ENCODE measurements at places on chromosomes 1 and 21.

DNA sequence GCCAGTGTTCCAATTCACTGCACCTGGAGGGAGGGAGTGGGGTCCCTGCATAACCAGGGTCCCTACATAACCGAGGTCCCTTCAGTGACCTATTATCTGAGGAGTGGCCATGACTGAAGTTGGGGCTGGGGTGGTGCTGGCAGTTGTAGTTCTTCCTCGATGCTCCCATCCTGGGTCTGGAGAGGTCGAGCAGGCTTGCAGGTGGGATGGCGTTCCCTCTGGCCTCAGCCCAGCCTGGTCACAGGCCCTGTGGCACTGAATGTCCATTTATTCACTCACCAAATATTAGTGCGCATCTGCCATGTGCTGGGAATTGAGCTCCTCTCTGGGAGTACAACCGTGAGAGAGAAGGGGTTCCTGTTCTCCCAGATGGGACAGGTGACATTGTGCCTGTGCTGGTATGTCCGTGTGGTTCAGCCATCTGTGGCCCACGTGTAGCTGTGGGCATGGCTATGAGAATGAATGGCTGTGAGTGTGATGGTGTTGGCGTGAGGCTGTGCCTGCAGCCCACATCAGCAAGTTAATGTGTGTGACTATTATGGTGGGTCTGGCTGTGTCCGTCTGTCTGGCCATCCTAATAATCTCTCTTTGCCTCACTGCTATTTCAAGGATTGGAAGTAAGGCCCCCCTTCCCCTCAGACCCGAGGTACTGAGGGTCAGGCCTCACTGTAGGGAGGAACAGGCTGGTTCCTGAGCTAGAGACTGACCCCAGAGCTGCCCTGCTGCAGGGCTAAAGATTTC lies 3.9 kb upstream of the SLC6A9 start:
- DNase-seq, result no peak

DNA sequence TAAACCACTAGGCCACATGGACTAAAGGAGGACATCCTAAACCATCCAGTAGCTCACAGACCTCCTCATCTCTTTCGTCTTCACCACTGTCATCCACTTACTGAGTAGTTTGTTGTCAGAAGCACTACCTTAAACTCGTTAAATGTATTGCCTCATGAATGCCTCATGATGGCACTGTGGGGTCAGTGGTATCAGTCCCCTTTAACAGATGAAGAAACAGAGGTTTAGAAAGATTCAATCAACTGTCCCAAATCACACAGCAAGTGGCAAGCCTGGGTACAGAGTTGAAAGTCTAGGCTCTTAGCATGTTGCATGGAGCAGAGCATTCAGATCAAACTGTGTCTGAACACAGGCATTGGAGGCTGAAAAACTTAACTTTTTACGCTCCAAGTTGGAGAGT lies 183.6 kb upstream of the KIAA0040 start:
- peak; percentile 35 for DNase-seq

- DNase-seq, result no peak
Observed at GRCh38 chr1:53256511-53257453, 18.5 kb upstream of the MAGOH start.

DNA sequence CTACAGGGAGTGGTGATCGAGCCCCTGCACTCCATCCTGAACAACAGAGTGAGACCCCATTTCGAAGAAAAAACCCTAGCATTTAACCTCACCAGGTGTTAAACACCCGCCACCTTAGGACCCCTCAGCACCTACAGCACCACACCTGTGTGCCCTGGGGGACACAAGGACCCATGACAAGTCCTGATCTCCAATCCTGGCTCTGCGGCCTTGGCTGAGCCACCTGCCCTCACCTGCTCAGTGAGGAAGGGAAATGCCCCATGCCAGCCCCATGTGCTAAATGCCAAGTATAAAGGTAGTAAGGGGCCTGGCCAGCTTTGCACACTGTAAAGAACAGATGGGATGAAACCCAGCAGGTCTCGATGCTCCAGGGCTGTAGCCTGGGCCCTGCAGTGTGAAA lies 11.1 kb downstream of the MRTO4 start:
- no peak for DNase-seq

DNA sequence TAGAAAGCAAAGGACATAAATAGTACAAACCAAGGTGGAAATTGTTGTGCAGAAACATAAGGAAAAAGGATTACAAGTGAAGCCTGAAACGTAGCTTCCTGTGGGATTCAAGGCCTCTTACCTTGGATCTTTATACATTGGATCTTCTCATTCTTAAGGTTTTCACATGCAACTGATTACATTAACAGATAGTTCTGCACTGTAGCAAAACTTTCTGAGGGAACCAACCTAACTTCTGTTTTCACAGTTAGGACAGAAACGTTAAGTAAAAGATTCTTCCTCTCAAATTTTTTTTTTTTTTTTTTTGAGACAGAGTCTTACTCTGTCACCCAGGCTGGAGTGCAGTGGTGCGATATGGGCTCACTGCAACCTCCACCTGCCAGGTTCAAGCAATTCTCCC lies 7.8 kb upstream of the TM2D1 start:
- DNase-seq, result no peak

- no peak for DNase-seq
Observed at GRCh38 chr1:154411525-154411924, 6.4 kb downstream of the IL6R start.

- no peak for DNase-seq
Observed at GRCh38 chr1:227372726-227373130, 54.4 kb upstream of the CDC42BPA start.

DNA sequence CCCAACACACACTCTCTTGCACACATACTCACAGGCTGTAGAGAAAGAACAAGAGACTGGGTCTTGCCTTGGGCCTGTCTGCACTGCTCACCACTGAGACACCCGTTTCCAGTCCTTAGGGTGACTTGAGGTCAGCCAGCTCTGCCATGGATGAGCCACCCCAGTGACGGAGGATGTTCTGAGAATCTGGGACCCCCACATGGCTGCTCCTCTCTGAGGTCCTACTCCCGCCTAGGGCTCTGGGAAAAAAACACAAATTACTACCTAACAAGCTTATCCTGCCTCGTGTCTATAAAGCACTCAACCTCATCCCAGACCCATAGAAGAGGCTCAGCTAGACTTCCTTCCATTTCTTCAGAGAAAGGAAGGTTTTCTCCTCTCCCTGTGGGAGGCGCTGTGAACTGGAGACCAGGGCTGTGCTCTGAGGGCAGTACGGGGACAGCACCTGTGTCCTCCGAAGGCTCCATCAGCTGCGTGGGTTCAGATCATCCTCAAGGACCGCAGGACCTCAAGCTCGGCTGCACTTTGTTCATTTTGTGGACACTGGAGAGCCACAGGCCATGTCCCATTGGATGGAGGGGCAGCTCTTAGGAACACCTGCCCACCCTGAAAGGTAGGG lies 4.3 kb upstream of the CLEC20A start:
- DNase-seq, result no peak

GRCh38 chr1:37795340-37796125 lies 1.9 kb downstream of the MANEAL start:
- DNase-seq, result peak; percentile 88

DNA sequence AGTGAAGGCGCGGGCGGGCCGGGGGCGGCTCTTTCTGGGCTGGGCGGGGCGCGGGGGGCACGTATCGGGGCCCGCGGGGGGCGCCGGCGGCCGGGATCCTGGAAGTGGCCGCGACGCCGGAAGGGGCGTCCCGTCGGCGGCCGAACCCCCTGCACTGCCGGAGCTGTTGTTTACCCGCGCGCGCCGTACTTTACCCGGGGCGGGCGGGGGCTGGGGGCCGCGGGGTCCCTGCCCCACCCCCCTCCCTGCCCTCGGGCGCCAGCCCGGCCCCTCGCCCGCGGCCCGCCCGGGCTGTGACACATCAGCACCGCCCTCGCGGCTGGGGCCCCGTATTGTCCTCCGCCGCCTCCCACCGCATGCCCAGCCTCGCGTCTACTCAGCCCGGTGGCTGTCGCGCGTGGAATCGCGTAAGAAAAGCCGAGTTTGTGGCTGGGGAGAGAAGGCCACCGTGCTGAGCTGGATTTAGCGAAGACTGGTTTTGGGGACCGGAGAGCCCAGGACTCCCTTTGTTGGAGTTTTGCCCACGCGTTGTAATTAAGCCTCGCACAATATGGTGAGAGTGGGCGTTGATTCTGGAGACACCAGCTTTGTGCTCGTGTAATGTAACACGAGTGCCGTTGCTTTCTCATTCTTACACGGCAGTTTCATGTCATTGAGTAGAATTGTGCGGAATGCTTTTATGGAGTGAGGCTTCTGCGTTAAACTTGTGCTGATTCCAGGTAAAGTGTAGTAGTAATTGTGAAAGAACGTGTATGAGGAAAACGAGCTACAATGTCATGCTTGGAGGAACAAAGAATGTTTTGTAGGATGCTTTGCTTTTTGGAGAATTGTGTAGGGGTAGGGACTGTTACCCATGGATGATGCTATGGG lies 559 bp downstream of the BACH1 start:
- DNase-seq, result peak; percentile 78

GRCh38 chr21:17660862-17661261 lies 48.2 kb upstream of the BTG3 start:
- DNase-seq, result no peak

DNA sequence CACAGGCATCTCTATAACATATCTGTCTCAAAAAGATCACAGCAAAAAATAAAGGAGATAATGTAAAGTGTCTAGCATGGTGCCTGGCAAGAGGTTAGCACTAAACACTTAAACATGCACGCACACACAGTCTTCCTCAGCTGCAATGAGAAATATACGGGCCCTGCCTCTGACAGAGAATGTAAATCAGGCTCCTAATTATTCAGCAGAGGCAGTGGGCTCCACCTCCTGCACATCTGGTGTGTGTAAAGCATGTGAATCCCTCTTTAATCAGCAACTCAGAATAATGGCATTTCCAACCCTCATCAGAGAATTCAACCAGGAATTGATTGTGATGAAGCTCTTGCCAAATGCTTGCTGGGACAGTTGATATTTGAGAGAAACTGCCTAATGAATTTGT lies 85.6 kb upstream of the KCNA3 start:
- DNase-seq, result no peak

DNA sequence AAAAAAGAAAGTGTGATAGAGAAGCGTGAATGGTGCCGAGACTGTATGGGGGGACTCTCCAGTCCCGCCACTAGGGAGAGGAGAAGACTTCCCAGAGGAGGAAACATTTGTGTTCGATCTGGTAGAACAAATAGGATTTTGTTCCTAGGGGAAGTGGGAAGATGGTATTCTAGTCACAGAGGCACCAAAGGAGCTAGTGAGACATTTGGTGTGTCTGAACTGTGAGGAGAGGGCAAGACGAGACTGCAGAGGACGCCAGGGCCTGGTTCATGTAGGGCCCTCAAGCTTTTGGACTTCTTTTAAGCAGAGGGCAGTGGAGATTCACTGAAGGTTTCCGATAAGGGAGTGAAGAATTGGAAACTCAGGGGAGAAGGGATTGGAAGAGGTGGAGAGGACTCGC lies 2.9 kb downstream of the BTBD19 start:
- DNase-seq, result peak; percentile 46

DNA sequence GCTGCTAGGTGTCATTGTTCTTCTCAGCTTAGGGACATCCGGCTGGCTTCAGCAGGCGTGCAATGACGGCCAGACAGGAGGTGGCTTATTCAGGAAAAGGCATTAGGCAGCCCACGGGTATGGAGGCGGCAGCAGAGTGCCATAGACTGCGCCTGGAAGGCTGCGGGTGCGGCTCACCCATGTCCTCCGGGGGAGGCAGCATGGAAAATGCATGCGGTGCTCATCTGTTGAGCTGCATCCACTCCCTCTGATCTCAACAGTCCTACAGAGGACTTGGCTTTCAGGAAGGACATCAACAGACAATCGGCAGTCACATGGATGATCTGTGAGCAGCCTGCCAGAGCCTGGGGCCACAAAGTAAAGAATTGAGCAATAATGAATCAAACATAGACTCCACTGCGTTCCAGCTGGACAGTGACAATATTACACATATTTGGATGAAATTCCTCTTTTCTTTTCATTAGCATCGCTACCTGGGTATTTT lies 42.9 kb downstream of the UMODL1 start:
- no peak for DNase-seq

DNA sequence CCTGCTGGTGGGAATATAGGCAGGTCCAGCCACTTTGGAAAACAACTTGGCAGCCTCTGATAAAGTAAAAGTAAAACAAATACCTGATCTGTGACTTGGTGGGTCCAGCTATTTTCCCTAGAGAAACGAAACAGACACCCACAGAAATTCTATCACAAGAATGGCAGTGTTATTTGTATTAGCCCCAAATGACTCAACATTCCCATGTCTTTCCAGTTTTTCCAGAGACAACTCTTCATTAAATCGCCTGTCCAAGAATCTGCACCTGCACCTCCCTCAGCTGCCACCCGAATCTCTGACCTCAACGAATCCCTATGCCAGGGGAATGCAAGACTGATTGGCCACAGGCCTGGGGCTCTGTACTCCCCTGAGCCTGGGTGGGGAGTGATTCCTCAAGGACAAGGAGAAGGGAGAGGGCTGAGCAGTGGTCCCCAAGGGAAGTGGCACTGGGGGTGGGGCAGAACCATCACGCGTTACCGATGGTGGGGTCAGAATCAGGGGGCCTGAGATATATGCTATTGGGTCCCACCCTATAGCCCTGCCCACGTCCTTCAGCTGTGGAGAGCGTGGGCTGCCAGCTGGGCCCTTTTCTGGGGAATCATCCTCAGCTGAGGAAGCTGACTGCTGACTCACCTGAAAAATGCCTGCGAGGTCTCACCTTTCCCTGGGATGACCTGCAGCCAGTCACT lies 553.0 kb downstream of the PTPRU start:
- DNase-seq, result no peak

DNA sequence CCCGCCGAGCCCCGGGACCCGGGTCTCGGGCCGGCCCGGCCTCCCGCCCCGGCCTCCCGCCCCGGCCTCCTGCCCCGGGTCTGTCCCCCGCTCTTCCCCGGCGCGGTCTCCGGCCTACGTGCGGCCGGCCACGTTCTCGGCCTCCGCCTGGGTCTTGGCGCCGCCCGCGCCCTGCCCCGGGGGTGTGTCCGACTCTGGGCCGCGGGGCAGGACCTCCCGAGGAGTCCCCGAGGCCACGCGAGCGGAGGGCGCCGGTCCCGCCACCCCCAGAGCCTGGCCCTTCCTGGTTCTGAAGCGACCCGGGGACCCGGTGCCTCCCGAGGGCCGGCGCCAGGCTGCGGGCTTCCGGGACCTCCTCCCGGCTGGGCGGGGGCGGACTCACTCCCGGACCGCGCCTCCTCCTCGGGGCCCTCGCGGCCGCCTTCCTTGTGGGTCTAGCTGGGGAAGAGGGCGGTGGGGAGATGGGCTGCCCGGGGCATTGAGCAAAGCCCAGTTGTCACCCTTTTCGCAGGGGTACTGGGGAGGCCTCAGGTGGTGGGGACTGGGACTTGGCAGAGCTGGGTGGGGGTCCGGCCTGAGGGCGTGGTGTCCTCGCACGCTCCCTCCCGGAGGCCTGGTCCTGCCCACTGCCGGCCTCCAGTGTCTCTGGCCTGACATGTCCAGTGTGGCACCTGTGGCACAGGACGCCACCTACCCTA lies 558 bp downstream of the PFKL start:
- peak; percentile 60 for DNase-seq

GRCh38 chr1:48530727-48531351 lies 58.8 kb upstream of the SPATA6 start:
- DNase-seq, result peak; percentile 96

DNA sequence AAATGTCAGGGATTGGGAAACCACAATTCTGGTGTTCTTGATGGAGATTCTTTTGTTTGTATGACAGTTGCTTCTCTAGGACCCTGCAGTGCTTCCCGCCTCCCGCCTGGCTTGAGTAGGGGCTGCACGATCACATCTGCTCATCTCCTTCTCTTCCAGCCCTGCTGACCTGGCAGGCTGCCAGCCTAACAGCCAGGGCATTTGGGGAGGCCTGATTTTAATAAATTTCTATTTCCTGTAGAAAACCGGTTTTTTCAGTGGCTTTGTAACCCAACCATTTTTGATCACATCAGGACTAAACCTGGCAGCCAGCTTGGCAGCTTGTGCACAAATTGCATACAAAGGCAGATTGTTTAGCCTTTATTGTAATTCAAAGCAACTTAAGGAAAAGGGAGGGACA lies 78.9 kb downstream of the UBE2U start:
- DNase-seq, result peak; percentile 23

Measured in neural progenitor cell (in vitro differentiated cells).